ENCODE measurements at places on chromosomes 3 and 15.
A peak's percentile ranks its signal among the peaks of the same experiment; 100 is the strongest.

GRCh38 chr3:129656659-129657247 is 50.3 kb upstream of the PLXND1 start:
- DNase-seq: no peak

DNA sequence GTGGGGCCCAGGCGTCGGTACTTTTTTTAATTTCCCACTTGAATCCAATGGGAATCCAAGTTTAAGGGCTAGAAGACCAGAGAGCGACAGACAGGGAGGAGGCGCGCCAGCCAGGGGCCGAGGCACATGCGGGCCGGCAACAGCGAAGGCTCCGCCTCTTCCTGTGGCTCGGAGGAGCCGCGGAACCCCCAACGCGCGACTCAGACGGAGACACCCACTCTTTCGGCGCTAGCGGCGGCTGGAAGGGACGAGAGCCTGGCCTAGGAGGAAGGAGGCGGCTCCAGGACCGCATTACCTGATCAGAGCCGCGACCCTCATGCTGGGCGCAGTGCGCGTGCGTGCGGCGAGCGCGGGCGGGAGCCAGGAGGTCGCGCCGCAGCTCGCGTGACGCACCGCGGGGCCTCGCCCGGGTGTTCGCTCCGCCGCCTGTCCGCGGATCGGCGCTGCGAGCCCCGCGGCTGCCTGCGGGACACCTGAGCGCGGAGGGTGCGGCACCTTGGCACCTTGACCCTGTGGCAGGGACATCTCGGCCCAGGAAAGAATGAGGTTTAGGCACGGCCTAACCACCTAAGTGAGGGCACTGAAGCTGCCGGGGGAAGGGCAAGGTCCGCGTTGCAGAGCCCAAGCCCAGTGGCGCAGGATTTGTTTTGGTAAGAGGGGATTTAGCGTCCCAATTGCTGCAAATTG is at the start of gene DPH6:
Gene DPH6 (minus strand): TSS at position 342 of the 687 bp plus-strand sequence. CDS start 24 bp downstream, at position 318.
- peak; percentile 46 for DNase-seq

DNA sequence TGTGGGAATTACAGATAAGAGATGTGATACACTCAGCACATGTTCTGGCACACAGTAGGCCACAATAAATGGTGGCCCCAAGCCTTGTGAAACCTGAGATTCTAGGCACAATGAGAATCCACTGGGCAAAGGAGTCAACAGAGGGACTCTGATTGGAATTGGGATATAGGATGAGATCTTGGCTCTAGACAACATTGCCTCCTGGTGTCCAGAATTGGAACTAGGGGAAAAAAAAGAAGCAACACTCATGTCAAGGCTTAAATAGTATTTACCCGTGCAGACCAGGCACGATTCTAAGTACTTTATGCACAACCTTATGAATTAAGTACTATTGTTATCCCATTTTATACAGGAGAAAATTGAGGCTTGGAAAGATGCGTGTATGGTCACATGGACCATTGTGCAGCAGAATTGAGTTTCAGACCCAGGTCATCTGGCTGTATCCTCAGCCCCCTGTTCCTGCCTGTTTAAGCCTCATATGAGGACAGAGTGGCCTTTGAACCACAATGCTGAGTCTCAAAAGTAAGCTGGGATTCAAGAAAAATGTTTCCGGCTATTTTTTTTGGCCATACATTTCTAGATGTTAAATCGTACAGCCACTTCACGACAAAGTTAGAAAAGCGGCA is 124.8 kb downstream of the SV2B start:
- peak; percentile 33 for DNase-seq

GRCh38 chr3:69439643-69440270 is 53.9 kb upstream of the FRMD4B start:
- DNase-seq: peak; percentile 40

- DNase-seq: no peak
These were observed 78.1 kb upstream of the CGNL1 start for GRCh38 chr15:57298204-57298603.

GRCh38 chr3:126421573-126422119 is 26.9 kb downstream of the CFAP100 start:
- DNase-seq: no peak

DNA sequence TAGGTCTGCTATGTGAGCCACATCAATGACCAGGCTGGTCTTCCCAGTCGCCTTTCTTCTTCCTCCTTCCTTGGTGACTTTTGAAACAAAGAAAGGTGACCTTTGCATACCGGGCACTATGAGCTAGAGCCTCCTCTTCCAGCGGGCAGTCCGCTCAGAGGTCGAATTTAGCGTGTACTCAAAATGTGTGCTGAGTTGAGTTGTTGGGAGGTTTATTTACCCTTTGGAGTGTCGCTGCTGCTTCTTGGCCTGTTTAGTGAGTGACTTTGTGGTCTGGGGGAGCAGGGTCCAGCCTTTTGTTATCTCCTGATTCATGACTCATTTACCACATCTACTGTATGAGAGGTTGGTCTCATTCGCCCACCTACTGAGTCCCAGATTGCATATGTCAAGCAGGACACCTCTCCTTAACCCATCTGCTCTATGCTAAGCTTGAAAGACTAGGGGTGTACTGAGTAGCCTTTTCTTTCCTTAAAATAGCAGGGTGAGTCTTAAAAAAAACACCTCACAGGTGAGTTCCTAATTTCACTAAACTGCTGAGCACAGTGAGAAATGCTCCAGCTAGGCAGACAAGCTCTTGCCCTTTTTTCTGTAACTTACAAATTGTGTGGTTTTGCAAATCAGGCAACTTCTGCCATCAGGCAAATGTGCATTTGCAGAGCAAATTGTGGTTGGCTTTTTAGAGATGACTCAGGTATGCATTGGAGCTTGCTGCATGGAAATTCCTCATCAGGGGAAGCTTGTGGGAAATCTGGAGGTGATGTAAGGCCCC is 3.2 kb upstream of the SIAH2 start:
- no peak for DNase-seq

- no peak for DNase-seq
These were observed 65.2 kb downstream of the FNDC3B start for GRCh38 chr3:172104471-172105072.

GRCh38 chr3:150583028-150583427 is 20.1 kb upstream of the SELENOT start:
- DNase-seq: no peak

- DNase-seq: no peak
These were observed 28.3 kb downstream of the MASP1 start for GRCh38 chr3:187263270-187263669.

DNA sequence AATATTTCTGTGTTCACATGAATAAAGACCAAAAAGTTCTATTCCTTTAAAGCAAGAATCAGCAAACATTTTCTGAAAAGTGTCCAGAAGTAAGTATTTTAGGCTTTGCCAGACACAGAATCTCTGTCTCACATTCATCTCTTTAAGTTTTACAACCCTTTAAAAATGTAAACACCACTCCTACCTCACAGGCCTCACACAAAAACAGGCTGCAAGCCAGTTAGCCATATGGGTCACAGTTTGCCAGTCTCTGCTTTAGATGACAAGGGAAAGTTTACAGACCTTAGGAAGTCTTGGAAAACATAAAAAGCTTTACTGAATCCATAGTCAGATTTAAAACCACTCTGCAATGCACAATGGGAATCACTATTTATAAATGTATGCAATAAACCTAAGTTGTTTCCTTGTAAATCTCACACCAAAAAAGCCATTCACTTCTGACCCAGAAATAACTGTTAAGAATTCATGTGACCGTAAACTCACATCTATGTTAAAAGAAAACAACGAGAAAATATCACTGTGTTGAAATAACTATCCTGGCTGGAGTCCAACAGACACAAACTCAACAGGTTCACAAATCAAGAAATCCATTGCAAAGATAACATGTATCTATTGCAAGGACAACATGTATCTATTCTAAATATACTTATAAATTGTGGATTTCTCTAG is 308.2 kb downstream of the ULK4 start:
- DNase-seq: no peak

GRCh38 chr15:94229591-94230369 is 1.6 kb upstream of the MCTP2 start:
- peak; percentile 37 for DNase-seq

- DNase-seq: no peak
These were observed 242.1 kb upstream of the C2CD4B start for GRCh38 chr15:62407216-62407615.

GRCh38 chr3:61520966-61521628 is 40.3 kb upstream of the PTPRG start:
- DNase-seq: no peak

- peak; percentile 67 for DNase-seq
These were observed 5.7 kb downstream of the APH1B start for GRCh38 chr15:63283126-63283525.

DNA sequence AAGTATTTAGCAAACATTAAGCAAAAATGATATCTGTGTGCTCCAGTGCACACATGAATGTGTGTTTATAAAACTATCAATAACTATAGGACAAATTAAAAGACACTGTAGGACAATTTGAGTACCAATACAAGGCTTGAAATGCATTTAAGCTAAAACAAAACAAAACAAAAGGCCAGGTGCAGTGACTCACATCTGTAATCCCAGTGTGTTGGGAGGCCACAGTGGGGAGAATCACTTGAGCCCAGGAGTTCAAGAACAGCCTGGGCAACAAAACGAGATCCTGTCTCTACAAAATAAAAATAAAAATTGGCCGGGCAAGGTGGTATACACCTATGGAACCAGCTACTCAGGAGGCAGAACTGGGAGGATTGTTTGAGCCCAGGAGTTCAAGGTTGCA is 50.7 kb downstream of the CSNK1G1 start:
- DNase-seq: no peak

- no peak for DNase-seq
These were observed 42.3 kb upstream of the GLCE start for GRCh38 chr15:69118089-69118488.

DNA sequence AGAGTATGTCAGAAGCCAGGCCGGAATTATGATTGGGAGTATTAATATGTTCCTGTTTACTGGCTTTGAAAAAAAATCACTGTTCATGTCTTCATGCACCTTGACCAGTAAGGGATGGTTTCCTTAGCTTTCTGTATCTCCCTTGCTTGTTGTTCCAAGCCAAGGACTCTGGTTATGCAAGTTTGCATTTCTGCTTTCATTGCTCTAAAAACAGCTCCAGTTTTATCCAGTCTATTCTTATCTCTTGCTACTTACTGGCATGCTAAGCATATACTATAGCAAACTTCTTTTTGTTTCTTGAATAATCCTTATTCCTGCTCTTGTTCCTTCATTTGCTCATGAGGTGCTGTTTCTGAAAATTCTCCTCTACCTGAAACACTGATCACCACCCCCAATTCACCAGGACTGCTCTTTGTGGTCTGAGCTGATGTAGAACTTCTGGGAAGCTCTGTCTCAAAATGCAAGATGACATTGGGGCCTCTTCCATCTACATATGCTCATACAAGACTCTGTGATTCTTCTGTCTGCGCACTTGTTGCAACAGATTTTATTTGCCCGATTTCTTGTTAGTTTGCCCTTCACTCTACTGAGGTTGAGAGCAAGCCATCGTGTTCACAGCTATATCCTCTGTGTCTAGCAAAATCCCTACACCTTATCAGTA is 173.0 kb downstream of the EBLN2 start:
- no peak for DNase-seq

GRCh38 chr15:74022706-74023470 is 28.4 kb downstream of the PML start:
- no peak for DNase-seq

DNA sequence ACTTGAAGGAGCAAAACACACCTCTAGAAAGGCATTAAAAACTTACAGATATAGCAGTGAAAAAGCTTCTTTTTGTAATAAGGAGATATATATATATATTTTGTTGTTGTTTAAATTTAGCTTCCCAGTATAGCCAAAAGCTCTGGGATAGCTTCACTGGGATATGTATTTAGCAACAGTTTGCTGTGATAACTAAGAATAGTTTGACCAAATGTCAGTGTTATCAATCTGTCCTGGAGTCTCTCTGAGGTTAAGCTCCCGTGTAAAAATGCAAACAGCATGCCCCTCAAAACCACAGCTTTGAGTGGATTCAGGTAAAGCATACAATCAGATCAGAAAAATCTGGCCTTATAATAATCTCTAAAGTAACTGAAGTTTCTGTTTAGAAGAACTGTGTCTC is 2.9 kb downstream of the CADPS start:
- DNase-seq: no peak
